RCC 7860 (cell line): ENCODE measurements at places on chromosomes 11 and 22.
A peak's percentile ranks its signal among the peaks of the same experiment; 100 is the strongest.

DNA sequence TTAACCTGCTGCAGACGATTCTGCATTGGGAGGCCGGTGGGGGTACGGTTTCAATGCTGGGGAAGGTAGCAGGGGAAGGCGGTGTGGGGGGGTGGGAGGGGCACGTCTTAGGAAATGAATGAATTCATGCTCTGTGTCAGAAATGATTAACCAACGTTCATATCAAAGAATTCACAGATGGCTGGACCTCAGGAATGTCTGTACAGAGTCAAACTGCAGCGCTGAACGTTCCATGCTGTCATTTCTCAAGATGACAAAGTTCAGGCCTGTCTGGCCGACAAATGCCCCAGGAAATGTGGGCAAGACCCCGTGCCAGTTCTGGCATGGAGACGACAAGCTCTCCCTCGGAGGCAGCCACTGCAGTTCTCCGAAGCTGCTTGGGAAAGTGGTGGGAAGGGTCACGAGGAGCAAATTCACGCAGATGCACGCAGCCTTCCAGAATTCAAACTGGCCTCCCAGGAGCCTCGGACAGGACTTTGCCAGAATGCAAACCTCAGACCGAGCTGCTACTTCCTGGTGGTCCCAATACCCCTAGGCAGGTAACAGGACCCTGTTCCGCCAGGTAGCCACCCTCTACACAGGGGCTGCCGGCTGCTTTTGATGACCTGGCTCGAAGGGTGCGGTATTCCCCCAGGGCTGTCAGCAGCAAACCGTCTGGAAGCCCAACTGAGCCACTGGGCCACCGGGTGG lies 81.5 kb downstream of the TRMU start:
- DNase-seq = peak; percentile 94

DNA sequence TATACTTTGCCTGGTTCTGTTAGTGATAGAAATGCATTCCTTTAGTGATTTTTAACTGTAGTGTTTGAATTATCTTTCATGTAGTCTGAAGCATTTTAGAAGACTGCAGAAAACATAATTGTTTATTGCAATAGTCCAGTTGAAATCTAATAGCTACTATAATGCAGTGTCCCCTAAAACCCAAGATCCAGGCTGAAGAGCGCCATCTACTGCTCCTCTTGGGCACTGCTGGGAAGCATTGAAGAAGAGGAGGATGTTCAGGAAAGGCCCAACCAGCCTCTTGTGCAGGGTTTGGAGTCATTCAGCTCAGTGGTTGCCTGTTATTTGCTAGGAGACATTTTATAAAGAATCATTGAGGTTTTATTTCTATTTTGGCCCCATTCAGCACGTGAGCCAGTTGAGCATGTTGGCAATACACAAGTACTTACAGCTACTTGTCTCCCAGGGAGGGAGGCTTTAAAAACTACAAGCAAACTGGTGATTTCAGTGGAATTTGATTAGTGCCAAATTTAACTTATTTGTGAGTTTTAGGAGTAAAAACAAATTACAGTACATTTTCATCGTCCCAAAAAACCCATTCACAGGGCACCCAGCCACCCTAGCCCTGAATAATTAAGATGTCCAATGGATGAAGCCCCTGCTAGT lies 74.9 kb upstream of the HORMAD2 start:
- peak; percentile 45 for DNase-seq

DNA sequence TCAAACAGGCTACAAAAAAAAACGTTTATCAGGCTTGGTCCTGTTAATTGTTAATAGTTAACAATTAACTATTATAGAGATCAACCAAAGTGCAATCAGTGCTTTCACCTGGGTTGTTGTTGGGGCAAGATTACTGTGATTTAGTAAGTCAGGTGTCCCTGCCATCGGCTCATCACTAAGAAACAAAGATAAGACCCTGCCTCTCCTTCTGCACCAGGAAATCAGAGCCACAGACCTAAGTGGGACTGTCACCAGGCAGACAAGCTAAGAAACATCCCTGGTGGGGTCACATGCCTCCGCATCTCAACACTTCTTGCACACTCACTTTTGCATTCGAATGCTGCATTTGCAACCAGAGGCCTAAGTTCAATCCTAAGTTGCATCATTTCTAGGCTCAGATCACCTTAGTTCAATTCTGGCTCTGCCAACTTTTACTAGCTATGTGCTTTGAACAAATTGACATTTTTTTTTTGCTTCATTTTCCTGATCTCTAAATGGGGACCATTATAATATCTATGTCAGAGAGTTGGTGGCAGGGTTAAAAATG lies 298.9 kb upstream of the B3GAT1 start:
- DNase-seq = no peak

GRCh38 chr11:95586155-95586554 lies 203.4 kb downstream of the FAM76B start:
- no peak for DNase-seq

DNA sequence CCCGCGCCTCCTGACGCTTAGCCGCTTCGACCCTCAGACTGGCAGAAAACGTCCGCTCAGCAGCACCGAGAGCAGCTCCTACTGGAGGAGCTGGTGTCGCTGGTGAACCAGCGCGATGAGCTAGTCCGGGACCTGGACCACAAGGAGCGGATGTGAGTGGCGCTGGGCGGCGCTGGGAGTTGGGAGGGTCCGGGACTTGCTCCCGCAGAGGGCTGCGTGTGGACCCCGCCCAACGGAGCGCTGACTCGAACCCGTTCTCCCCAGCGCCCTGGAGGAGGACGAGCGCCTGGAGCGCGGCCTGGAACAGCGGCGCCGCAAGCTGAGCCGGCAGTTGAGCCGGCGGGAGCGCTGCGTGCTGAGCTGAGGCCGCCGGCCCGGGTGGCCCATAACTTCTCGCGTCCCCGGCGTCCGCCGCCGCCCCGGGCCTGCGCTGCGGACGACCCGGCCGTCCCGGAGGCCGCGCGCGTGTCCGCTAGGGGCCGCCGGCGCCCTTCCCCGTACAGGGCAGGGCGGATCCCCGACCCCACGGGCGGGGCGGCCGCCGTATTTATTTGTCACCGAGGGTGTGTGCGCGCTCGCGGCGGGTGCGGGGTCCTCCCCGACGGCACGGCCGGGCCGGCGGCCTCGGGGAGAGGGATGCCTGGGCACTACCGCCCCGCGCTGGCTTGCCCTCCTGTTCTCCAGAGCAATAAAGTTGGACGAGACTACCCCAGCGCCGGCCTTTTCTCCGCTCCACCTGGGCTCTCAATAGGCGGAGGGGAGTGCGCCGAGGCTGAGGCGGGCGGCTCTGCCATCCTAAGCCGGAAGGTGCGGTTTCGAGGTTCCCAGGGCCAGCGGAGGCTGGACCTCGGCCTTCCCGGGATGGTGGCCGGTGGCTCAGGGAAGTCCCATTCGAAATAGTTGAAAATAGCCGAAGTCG lies 3.4 kb downstream of the KCNK7 start:
- DNase-seq = no peak

- DNase-seq = no peak
Observed at GRCh38 chr11:65551572-65552387, 6.4 kb downstream of the LTBP3 start.
